ENCODE measurements at places on chromosomes 16 and 17.

DNA sequence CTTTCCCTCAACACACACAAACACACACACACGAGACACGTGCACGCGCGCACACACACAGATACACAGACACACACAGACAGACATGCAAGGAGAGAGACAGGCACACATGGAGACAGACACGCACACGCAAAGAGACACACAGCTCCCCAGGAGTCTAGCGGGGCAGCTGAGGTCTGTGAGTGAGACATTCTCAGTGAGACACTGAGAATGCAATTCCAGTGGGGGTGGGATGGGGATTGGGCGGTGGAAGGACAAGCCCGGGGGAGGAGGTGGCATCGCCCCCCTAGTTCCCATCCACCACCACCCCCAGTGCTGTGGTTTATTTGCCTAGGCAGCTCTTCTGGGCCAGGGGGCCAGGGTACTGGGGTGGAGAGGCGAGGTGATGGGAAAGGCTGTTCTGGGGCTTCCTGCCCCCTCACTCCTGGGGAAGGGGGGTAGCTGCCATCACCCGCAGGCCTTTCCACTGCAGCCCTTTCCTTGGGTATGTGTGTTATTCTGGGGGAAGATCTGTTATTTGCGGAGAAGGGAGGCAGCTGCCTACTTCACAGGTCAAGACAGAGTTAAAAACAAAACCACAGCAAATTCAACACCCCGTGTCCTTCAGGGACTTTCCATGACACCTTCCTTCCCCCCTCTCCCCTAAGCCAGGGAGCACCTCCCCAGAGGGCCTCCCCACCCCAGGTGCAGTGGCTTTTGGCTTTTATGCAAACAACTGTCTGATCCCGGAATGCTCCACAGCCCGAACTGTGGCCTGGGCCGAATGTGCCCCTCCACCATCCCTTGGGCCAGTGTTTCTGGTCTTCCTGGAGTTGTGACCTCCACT lies 18.0 kb downstream of the GRB7 start:
- DNase-seq: no peak

DNA sequence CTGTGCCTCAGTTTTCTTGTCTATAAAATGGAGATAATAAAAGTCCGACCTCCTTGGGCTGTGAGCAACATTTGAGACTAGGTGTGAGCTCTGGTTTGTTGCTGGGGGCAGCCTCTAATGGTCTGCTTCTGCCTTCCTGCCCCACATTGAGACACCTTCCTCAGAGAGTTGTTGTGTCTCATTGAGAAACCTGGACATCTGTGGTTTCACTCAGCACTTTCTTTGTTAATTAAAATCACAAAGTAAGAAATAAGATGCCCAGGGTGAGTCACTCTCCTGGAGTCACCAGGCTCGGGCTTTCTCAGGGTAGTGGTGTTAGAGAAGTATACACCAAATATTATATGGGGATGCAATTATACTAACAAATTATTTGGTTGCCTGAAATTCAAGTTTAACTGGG lies 389.2 kb upstream of the SALL1 start:
- DNase-seq: no peak

DNA sequence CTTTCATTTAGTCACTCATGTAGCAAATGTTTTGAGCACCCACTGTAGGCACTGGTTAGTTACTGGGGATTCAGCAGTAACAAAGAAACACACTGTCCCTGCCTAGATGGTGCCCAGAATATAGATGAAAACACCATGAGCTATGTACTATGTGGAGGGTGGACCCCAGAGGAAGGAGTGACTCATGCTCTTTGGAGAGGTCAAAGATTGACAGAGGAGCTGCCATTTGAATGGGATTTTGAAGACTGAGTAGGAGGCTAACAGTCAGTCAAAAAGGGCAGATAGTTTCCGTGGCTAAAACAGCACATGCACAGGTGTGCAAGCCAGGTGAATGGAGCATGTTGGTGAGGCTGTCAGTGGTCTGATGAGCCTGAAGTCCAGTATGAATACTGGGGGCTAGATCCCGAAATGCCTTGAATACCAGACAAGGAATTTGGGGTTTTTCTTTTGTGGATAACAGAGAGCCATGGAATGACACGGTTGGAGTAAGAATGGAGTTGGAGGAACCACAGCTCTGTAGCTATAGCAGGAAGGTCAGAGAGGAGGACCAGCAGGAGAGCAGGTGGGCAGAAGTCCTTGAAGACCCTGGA lies 6.1 kb downstream of the IL21R start:
- DNase-seq: no peak

GRCh38 chr17:50541716-50542688 lies 5.0 kb upstream of the SPATA20 start:
- DNase-seq: peak; percentile 96

GRCh38 chr17:82126556-82127314 lies 28.7 kb upstream of the FASN start:
- no peak for DNase-seq

GRCh38 chr16:11374255-11374654 lies 29.0 kb downstream of the RMI2 start:
- no peak for DNase-seq

- DNase-seq: no peak
These were observed 17.5 kb upstream of the TNFRSF13B start for GRCh38 chr17:16989230-16989952.

DNA sequence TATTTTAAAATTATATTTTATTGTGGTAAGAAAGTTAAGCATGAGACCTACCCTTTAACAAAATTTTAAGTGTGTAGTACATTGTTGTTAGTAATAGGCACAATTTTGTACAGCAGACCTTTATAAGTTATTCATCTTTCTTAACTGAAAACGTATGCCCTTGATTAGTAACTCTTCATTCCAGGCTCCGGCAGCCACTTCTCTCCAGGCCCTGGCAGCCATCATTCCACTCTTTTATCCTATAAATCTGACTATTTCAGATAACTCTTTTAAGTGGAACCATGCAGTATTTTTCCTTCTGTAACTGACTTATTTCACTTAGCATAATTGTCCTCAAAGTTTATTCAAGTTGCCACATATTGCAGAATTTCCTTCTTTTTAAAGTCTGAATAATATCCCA lies 348.2 kb downstream of the CDH11 start:
- no peak for DNase-seq

GRCh38 chr17:53462393-53462811 lies 360.3 kb upstream of the KIF2B start:
- DNase-seq: no peak

DNA sequence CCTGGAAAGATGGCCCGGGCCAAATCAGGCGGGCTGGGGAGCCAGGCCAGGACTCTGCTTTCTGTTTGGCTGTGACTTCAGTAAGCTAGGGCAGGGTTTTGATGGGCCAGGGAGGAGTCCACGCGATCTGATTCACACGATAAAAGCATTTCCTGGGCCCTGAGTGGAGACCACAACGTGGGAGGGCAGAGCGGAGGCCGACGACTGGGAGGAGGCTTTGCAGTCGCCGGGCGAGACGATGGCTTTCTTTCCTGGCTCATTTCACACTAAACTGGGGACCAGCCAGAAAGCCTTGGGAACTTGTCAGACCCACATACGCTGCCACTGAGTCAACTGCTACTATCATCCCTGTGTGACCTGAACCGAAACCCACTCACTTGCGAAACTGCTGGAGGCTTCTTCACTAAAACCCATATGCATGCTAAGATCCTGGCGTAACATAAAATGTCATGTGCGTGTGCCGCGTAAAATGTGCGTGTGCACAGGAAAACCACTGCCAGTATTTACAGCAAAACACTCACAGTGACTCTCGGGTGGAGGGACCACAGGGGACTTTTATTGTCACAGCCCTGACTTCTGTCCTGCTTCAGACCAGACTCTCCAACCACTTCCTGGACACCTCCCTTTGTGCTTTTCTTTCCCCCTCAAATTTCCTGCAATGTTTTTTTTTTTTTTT lies 14.2 kb upstream of the RHBDF2 start:
- no peak for DNase-seq

- peak; percentile 87 for DNase-seq
These were observed 27.6 kb downstream of the CCDC40 start for GRCh38 chr17:80063830-80064585.

GRCh38 chr17:49848019-49848473 lies at the start of gene TAC4:
Gene TAC4 (minus strand): TSS chr17:49848069. CDS start chr17:49848017, 52 bp downstream.
- no peak for DNase-seq

DNA sequence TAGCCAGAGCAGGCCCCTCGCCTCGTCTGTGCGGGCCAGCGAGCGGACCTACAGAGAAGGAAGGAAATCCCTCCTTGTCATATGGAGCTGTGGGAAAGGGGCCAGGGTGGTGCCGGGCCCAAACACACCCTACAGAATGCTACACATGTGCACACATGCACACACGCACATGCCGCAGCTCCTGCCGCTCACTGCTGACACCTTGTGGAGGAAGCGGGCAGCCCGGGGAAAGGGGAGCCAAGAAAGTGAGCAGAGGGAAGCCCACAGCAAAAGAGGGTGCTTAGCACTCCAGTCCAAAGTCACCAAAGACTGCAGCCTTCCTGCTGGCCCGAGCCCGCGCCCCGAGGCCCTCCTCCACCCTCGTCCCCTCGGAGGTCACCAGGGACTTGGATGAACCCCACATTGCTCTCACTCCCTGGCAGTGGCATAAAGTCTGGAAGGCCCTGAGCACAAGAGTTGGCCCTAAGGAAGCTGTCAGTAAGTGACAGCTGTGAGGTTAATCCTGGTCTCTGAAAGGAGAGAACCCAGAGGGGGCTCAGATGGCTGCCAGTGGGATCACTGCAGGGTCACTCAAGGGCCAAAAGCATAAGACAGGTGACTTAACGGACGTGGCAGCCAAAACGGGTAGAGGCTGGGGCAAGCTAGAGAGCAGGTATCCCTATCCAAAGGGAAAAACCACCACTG lies 68.2 kb downstream of the MYO18A start:
- DNase-seq: peak; percentile 90

GRCh38 chr17:33858121-33858520 lies 397.0 kb upstream of the CCL2 start:
- no peak for DNase-seq

DNA sequence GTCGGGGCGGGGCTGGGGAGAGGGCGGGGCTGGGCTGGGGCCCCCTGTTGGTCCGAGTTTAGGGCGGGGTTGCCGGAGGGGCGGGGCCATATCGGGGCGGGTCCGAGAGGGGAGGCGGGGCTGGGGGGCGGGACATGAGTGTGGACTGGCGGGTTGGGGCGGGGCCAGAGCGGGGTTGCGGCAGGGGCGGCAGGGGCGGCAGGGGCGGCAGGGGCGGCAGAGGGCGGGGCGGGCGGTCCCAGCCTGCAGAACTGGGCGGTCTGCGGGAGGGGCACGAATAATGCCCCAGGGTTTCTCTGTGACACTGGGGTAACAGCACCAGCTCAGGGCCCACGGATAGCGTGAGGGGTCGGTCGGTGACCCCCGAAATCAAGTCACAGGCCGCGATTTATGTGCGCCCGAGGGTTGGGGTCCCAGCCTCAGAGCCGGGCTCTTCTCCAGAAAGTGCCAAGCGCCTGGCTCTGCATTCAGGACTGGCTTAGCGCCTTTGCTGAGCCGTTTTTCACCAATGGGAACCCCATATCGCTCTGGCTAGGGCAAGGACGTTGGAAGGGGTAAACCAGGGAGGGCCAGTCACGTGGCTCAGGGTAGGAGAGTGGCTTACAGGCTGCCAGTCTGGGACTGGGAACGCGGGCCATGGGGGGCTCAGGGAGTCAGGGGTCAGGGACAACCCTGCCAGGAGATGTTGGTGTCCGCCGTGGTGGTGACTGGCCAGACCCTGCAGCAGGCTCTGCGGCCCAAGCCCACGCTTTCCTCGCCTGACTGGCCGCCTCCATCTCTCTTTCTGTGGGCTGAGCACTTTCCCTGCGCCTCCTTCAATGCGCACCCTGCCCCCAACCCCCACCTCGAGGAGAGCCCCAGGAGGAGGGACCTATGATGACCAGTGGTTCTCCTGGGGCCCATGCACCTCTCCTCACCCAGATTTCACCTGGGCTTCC lies 1.2 kb upstream of the METTL26 start:
- DNase-seq: no peak

DNA sequence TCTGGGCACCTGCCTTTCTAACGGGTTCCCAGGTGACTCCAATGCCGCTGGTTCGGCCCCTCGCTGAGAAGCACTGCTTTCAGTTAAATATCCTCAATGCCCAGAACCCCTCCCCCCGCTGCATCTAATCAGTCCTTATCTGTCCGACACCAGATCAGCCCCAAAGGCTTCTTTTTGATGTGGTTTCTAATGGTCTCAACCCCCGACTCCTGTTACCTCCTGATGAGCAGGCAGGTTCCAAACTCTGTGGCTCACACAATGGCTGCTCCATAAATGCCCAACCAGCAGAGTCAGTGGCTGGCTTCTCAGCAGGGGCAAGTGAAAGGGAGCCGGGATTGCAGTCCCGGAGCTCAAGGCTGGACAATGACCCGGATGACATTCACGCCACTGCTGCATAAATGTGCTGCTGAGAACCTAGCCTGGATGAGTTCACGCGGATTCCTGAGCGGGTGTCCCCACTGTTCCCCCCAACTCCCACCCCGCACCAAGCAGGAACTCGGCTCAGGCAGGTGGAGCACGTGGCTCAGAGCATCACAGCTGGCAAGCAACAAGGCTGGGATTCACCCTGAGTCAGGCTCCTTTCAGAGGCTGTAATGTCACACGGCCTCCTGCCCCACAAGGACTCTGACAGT lies 1.0 kb upstream of the SLC38A8 start:
- DNase-seq: peak; percentile 95

DNA sequence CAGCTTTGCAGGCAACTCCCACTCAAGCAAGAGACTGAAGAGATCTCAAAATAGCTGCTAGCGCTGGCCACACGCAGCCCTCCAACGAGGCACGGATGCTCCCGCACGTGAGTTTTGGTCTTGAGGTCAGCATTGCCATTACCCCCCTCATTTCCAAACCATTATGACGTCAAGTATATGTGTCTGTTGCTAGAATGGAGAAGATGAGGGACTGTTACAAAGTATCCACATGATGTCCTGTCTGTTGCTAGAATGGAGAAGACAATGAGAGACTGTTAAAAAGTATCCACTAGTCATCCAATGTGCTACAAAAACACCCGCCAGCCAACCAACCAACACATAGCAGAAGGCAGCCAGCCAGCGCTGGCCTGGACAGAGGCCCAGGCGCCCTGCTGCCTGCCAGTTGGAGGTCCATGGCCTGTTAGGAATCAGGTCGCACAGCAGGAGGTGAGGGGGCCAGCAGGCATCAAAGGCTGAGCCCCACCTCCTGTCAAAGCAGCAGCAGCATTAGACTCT lies 24.8 kb downstream of the KLHDC4 start:
- peak; percentile 42 for DNase-seq

DNA sequence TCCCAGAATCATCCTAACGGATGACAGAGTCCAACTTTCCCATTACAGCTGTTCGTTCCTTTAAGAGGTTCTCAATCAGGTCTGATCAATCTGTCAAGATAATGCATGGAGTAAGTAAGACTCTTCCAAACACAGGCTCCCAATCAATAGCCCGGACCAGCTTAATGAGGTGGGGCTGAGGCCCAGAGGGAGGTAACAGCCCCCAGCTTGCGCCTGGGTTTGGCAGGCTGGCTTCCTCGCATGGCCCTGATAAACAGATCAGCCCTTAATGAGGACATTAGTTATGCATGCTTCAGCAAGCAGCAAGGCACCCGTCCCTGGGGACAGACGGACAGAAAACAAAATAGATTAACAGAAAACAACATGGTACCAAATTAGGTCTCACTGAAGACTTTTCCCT lies 145.7 kb downstream of the ZFHX3 start:
- no peak for DNase-seq

GRCh38 chr16:1613728-1614455 lies 1.7 kb downstream of the CRAMP1 start:
- DNase-seq: no peak

GRCh38 chr16:2194166-2194834 lies 2.1 kb downstream of the CASKIN1 start:
- no peak for DNase-seq

GRCh38 chr16:4684763-4685162 lies 8.6 kb upstream of the NUDT16L1 start:
- no peak for DNase-seq
